Activated CD8-positive, alpha-beta memory T cell treated with anti-CD3 and anti-CD28 coated beads for 48 hours (primary cell): ENCODE measurements at places on chromosomes 11 and 22.

- no peak for DNase-seq
Observed at GRCh38 chr11:33772300-33772699, 2.0 kb downstream of the FBXO3 start.

DNA sequence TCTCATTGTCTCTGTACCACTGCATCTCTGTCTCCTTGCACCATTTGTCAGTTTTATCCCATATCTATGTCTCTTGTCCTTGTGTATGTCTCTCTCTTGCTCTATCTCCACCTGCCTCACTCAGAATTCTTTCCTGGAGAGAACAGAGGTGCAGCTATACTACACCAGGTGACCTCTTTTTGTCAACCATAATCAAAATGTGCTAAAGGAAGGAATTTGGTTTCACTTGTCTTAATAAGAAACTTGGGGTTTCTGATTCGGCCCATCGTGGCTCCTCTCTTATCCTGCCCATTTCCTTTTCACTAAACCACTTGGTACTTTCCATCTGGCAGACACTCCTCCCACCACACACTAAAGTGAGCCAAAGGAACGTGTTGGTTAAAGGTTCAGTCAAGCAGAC is 2.0 kb upstream of the C11orf42 start:
- DNase-seq, result no peak

- DNase-seq, result no peak
Observed at GRCh38 chr11:62506413-62507124, 40.0 kb downstream of the AHNAK start.

DNA sequence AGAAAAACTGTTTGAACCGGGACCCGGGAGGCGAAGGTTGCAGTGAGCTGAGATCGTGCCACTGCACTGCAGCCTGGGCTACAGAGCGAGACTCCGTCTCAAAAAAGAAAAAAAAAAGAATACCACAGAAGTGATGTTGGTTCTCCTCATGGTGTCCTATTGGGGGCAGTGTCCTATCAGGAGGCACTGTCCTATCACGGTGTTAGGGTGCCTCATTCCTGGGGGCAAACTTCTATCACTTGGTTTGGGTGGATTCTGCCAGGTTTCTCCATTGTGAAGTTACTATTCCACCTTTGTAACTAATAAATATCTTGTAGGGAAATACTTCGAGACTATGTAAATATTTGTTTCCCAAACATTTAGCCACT is 19.6 kb downstream of the PRR14L start:
- no peak for DNase-seq

DNA sequence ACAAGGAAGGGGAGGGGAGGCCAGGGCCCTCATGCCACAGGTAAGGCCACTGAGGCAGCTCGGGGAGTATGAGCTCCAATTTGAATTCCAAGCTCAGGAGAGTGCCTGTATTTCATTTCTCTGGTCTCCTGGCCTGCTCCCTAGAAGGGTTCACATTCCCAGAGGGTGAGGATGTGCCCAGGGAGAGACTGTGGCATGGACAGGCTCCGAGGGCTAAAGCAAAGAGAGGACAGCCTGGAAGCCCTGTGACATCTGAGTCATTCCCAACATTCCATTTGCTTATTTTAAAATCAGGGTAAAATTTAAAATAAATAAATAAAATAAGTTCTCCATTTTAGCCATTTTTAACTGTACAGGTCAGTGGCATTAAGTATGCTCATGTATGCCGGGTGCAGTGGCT is 18.6 kb upstream of the FOLR1 start:
- DNase-seq, result no peak

DNA sequence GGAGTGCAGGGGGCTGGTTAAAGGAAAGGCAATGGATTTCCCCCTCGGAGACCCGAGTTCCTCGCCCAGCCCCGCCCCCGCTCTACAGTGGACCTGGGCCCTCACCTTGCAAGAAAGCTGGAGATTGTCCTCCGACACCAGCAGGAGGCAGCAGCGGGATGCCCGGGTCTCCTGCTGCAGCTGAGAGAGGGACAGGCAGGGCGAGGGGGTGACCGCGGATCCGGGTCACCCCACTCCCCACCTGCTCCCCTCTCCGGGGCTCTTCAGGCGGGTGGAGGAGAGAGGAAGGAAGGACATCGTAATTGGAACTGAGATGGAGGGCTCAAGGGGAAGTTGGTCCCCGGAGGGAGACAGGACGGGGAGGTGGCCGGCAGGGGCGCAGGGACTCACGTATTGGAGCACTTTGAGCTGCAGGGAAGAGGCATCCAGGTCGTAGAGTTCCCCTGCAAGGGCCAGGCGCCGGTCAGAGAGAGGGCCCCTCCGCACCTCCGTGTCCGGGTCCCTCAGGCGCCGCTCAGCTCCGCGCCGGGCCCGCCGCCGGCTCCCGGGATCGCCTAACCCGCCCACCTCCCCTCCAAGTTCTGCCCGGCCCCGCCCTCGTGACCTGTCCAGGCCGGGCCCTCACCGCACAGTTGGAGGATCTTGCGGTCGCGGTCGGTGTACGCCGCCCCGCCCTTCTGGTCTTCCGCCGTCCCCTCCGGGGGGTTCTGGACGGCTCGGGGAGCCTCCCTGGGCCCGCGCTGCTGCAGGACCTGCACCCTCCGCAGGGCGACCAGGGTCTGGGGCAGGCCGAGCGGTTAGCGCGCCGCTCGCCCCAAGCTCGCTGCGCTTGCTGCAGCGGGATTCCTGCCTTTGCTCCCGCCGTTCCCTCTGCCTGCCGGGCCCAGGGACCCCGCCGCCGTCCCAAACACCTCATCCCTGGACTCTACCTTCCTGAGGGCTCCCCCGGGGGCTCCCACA is 84.1 kb downstream of the PDE2A start:
- no peak for DNase-seq

GRCh38 chr11:11722861-11723260 is 101.1 kb upstream of the GALNT18 start:
- no peak for DNase-seq
